ENCODE measurements at places on chromosomes 7 and 10. TPM values are rescaled to one million over a fixed set of nuclear protein-coding genes. Genes with fewer than 3 reads are reported as not detected.

DNA sequence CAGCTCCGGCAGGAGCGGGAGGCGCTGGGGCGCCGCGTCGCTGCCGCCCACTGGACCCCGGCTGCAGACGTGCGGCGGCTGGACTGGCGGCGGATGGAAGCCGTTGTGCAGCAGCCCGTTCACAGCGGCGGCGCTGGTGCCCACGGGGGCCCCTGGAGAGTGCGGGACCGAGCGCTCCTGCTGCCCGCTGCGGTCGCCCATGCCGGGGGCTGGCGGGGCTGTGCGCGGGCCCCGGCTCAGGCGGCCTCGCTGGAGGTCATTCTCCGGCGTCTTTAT, 413 bp downstream of the PANK1 start:
- DNase-seq: no peak

- DNase-seq: no peak
Measured at GRCh38 chr10:3616880-3617279, 168.1 kb downstream of the KLF6 start.

GRCh38 chr10:105770524-105771212, 1129.6 kb downstream of the SORCS3 start:
- DNase-seq: no peak

Gene PNLIPRP2
- not detected for total RNA-seq

Gene SPDYE3
- not detected for total RNA-seq

Gene EIF4EBP2
- 163 TPM for total RNA-seq

DNA sequence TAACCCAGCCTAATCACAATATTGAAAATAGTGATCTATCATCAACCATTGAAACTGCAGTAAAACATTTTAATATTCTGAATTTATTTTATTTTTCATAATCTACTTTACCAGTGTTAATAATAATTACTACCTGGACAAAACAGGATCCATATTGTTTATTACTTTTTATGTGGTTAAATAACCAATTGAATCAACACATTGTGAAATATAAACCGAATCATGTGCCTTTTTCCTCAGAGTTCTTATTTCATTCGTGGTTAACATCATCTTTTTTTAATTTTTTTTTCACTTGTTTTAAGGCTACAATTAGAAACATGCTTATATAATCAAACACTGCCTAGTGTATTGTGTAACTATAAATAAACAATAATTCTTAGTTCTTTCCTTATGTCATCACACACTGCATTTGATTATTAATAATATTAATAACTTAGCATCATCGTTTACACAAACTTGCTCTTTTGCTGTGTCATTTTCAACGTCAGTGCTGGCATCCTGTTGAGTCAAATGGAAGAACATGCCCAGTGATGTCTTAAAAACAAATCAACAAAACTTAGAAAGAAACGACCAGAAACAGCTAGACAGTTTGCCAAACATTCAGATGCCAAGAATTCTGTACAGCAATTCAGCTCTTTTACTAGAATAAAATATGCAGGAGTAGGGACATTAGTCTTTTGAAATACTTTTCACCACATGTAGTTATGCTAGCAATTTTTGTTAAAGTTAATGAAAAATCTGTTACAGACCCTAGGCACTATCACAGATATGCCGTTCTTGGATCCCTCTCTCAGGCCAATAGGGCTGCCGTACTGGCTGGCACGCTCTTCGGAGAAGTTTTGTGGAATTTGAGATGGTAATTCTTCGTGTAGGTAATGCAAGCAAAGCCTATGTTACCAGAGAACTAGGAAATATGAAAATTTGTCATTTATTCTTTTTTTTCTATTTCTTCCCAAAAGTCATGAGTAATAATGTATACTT, 330.4 kb upstream of the SEMA3A start:
- DNase-seq: no peak

GRCh38 chr7:33410266-33410665, 280.9 kb downstream of the BBS9 start:
- DNase-seq: no peak

DNA sequence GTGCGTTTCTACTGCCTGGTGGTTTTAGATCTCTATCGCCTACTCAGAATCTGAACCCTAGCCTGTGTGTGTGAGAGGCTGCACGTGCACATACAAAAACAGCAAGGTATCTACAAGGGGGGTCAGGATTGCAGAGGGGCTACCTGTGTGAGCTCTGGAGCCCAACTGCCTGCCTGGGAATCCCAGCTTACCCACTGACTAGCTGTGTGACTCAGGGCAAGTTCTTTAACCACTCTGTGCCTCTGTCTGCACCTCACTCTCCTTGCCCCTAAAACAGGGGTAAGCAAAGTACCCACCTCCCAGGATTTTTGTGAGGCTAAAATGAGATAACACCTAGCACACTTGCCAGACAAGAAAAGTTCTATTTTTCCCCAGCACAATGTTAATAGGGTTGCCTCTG, 32.5 kb downstream of the DLG5 start:
- DNase-seq: no peak

- DNase-seq: no peak
Measured at GRCh38 chr10:73956476-73957359, 41.2 kb upstream of the VCL start.

- DNase-seq: peak; percentile 43
Measured at GRCh38 chr10:122786269-122786668, 59.4 kb downstream of the CUZD1 start.

DNA sequence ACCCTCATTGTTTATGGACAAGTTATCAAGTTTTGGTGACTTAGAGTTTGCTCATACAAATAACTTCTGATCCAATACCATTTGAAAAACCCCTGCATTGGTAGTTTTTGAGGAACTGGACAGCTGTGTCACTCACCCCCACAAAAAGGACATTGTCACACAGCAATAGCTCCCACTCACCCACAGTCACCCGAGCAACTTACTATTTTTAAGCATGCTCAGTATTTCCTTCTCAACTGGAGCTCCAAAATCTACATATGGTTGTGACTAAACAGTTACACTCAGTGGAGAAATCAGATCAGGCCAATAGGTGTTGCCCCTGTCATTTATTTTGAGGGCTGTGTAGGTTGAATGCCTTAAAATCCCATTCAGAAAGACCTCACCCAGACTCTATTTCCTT, 165.2 kb upstream of the AUTS2 start:
- no peak for DNase-seq

Gene GPR26
- total RNA-seq: not detected

Gene ATOH7
- total RNA-seq: 0.20 TPM

- DNase-seq: no peak
Measured at GRCh38 chr10:49744924-49745605, 17.1 kb downstream of the OGDHL start.

Data from neural crest cell (in vitro differentiated cells).